ENCODE measurements at places on chromosomes 6 and 20. TPM values are rescaled to one million over a fixed set of nuclear protein-coding genes. Genes with fewer than 3 reads are reported as not detected.

The TTK gene
- polyA plus RNA-seq: 3.5 TPM

The SCUBE3 gene
- polyA plus RNA-seq: 0.15 TPM

The FAM83B gene
- 0.44 TPM for polyA plus RNA-seq

The LIN28B gene
- polyA plus RNA-seq: not detected

The ADTRP gene
- polyA plus RNA-seq: 10.0 TPM

The NKAPL gene
- polyA plus RNA-seq: 0.87 TPM

The TRIM31 gene
- 1.2 TPM for polyA plus RNA-seq
